A673 (cell line): ENCODE measurements at places on chromosomes 16 and 17. TPM values are rescaled to one million over a fixed set of nuclear protein-coding genes. Genes with fewer than 3 reads are reported as not detected.

The NCBP3 gene
- total RNA-seq = 59.9 and 68.0 TPM in 2 replicates

- no peaks in the 10 kb centered on the region for H3K36me3 ChIP-seq
- no peaks in the 10 kb centered on the region for H3K27me3 ChIP-seq
- H3K4me1 ChIP-seq = peaks cover 8% of the 10 kb centered on the region
- H3K27ac ChIP-seq = no peak overlapping the region
- no peak overlapping the region for H3K4me3 ChIP-seq
Observed at GRCh38 chr17:40558300-40558889, 6.9 kb downstream of the CCR7 start.

GRCh38 chr17:64573214-64573613 lies 66.4 kb downstream of the CEP95 start:
- peaks cover 20% of the 10 kb centered on the region for H3K36me3 ChIP-seq
- no peak overlapping the region for H3K4me3 ChIP-seq
- no peaks in the 10 kb centered on the region for H3K27me3 ChIP-seq
- H3K4me1 ChIP-seq = peaks cover 3% of the 10 kb centered on the region
- H3K27ac ChIP-seq = no peak overlapping the region
- DNase-seq = no peak

- H3K27ac ChIP-seq = no peak overlapping the region
- H3K4me1 ChIP-seq = peaks cover 3% of the 10 kb centered on the region
- peaks cover 23% of the 10 kb centered on the region for H3K27me3 ChIP-seq
Observed at GRCh38 chr16:86099326-86099725, 200.4 kb downstream of the IRF8 start.
